ENCODE measurements at places on chromosomes 3 and 15. TPM values are rescaled to one million over a fixed set of nuclear protein-coding genes. Genes with fewer than 3 reads are reported as not detected.
A peak's percentile ranks its signal among the peaks of the same experiment; 100 is the strongest.

MAP6D1 gene
- 1.9 TPM for total RNA-seq

PLA2G4E gene
- total RNA-seq, result not detected

DOCK3 gene
- total RNA-seq, result under 0.01 TPM

PIGZ gene
- under 0.01 TPM for total RNA-seq

FEZF2 gene
- not detected for total RNA-seq

UPK1B gene
- total RNA-seq, result 0.28 TPM

- peaks cover 3% of the 10 kb centered on the region for H3K4me1 ChIP-seq
- H3K27ac ChIP-seq, result peak within 1 kb of the TSS; percentile 71
- DNase-seq, result peak; percentile 96
- H3K27me3 ChIP-seq, result no peaks in the 10 kb centered on the region
Measured at GRCh38 chr15:40405501-40406381, at the start of gene IVD. Gene IVD (plus strand): TSS chr15:40405795. CDS start chr15:40405828, 33 bp downstream.

- H3K4me3 ChIP-seq, result no peak overlapping the region
- no peaks in the 10 kb centered on the region for H3K4me1 ChIP-seq
- no peak overlapping the region for H3K27ac ChIP-seq
Measured at GRCh38 chr3:15385901-15386653, 41.3 kb downstream of the METTL6 start.

- peaks cover 84% of the 10 kb centered on the region for H3K27me3 ChIP-seq
- no peak overlapping the region for H3K27ac ChIP-seq
- H3K4me3 ChIP-seq, result no peak overlapping the region
- no peak for DNase-seq
Measured at GRCh38 chr15:89414571-89414970, 79.9 kb upstream of the POLG start.

DNA sequence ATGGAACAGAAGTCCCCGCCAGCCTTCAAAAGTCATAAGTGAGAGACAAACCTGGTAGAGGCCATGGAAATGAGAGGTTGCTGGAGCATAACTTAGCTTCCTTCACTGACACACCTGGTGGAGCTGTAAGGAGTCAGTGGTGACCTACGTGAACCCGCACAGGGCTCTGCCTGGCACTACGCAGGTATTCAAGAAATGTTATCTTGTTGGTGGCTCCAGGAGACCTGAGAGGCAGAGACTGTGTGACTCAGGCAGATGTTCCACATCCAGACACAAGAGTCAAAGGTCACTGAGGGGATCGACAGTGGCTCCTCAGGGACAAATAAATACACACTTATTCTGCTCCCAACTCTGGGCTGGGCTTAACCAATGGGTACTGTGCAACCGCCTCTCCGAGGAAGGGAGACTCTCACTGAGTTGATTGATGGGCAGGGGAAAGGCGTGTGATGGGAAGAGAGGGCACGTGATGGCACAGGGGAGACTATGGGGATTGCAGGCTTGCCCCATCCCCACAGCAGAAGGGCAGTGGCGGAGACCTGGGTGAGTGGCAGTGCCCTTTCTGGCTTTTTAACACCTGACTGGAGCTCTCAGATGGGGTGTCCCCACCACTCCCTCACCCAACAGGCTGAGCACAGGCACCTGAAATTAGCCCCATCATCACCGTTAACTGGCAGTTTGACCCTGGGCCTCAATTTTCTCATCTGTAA lies 111.7 kb upstream of the SMAD3 start:
- H3K36me3 ChIP-seq, result no peaks in the 10 kb centered on the region
- H3K4me3 ChIP-seq, result no peak overlapping the region
- no peak for DNase-seq
- no peak overlapping the region for H3K27ac ChIP-seq
- H3K4me1 ChIP-seq, result peaks cover 3% of the 10 kb centered on the region

- H3K4me1 ChIP-seq, result no peaks in the 10 kb centered on the region
- H3K36me3 ChIP-seq, result no peaks in the 10 kb centered on the region
- no peak overlapping the region for H3K27ac ChIP-seq
Measured at GRCh38 chr3:62027796-62028195, 345.6 kb downstream of the FEZF2 start.

DNA sequence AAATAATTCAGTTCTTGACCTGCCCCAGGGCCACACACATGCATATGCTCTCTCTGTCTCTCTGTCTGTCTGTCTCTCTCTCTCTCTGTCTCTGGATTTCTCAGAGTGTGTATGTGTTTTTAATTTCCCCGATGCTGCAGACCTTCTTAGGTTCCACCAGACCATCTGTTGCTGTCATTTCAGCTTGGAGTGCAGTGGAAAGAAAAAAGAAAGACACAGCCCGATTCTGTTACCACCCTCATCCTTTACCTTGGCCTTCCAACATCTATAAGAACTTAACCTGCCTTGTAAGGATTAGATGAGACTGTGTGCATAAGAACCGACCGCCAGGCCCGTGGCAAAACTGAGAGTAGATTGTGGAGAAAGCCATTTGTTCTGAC lies 9.7 kb upstream of the PGPEP1L start:
- no peaks in the 10 kb centered on the region for H3K4me1 ChIP-seq
- peaks cover 2% of the 10 kb centered on the region for H3K27me3 ChIP-seq
- no peak overlapping the region for H3K4me3 ChIP-seq
- H3K27ac ChIP-seq, result no peak overlapping the region
- no peaks in the 10 kb centered on the region for H3K36me3 ChIP-seq

- peaks cover 39% of the 10 kb centered on the region for H3K27me3 ChIP-seq
- peaks cover 6% of the 10 kb centered on the region for H3K4me1 ChIP-seq
- H3K36me3 ChIP-seq, result no peaks in the 10 kb centered on the region
Measured at GRCh38 chr3:126541628-126542339, 16.9 kb downstream of the C3orf22 start.

GRCh38 chr3:48881652-48882114 lies 17.0 kb downstream of the SLC25A20 start:
- no peaks in the 10 kb centered on the region for H3K27me3 ChIP-seq
- H3K36me3 ChIP-seq, result peaks cover 6% of the 10 kb centered on the region
- DNase-seq, result no peak
- H3K4me1 ChIP-seq, result no peaks in the 10 kb centered on the region

All from IMR-90 (cell line).